ENCODE measurements at places on chromosomes 16 and 17.

GRCh38 chr17:63929860-63930766 lies 2.0 kb downstream of the CD79B start:
- DNase-seq: no peak

- DNase-seq: no peak
These were observed 72.7 kb upstream of the MYOCD start for GRCh38 chr17:12592941-12593340.

GRCh38 chr17:48609033-48609432 lies 1.8 kb downstream of the HOXB7 start:
- no peak for DNase-seq

DNA sequence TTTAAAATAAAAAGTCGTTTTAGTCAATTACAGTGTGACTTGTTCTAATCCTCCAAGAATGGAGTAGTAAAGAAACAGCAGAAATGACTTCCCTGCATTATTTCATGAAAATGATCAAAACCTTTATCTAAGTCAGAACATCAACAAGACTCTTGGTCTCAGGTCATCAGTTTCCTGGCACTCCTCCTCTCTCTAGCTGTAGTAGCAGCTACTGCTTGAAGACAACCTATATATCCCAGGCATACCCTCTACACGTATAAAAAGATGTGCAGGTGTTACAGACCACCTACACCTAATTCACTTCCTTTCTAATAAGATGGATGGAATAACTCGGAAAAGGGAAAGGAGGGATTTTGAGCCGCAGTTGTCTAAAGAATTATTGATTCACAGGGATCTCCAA lies 1.6 kb upstream of the FBF1 start:
- no peak for DNase-seq

- DNase-seq: no peak
These were observed 10.0 kb upstream of the SDR42E2 start for GRCh38 chr16:22152316-22152715.

GRCh38 chr16:65717846-65718245 lies 596.0 kb upstream of the CDH11 start:
- no peak for DNase-seq

- DNase-seq: no peak
These were observed 25.9 kb downstream of the IRX6 start for GRCh38 chr16:55349867-55350266.

GRCh38 chr16:68711421-68712139 lies 25.5 kb upstream of the CDH1 start:
- DNase-seq: no peak

GRCh38 chr17:3796822-3797170 lies 4.2 kb downstream of the ITGAE start:
- DNase-seq: no peak

DNA sequence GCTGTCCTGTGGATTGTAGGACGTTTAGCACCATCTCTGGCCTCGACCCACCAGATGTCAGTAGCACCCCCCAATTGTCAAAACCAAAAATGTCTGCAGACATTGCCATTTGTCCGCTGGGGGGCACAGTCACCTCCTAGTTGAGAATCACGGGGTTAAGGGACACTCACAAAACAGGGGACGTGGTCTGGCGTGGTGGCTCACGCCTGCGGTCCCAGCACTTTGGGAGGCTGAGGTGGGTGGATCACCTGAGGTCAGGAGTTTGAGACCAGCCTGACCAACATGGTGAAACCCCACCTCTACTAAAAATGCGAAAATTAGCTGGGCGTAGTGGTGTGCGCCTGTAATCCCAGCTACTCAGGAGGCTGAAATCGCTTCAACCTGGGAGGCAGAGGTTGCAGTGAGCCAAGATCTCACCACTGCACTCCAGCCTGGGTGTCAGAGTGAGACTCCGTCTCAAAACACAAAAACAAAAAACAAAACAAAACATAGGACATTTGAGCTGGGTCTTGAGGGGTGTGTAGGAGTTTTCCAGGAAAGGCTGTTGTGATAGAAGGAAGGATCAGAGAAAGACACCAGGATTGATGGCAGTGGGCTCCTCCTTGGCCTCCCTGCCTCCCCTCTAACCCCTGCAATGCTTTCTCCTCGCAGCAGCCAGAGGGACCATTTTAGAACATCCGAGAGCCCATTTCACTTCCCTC lies 171.8 kb upstream of the GSE1 start:
- DNase-seq: no peak

DNA sequence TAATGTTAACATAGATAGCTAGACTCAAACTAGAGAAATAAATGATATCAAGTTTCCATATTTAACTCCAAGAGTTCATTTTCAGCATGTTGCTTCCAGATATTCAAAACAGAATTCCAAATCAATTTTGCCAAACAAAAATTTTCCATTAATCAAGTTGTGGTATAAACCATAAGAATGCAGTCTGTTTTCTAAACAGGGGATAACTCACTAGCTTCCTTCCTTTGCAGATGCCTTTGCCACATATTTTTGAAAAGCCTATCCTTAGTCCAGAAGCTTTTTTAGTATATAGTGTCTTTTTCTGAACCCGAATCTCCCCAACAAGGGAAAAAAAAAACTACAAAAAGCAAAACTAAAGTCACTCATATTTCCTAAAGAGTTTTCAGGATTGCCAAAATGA lies 61.5 kb downstream of the HELZ start:
- no peak for DNase-seq

- no peak for DNase-seq
These were observed 43.4 kb downstream of the ADCY7 start for GRCh38 chr16:50309527-50310307.

- DNase-seq: no peak
These were observed 23.8 kb downstream of the LCMT1 start for GRCh38 chr16:25135254-25135878.

DNA sequence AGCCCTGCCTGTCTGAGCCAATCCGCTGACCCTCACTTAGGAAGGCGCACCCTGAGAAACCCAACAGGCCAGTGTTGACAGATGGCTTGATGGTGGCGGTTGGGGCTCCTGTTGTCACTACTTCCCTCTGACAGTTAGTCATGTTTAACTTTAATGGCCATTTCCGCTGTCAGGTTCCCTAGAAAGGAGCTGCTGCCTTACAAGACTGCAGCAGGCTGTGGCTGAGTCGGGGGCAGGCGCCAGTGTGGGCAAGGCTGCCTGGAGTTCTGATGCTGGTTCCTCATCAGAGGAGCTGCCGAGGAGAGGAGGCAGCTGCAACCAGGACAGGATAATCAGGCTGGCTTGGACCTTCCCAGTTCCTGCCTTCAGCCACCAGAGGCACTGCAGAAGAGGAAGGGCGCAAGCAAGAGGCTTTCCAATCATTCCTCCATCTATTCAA lies 223.2 kb upstream of the DYNLRB2 start:
- DNase-seq: no peak

- DNase-seq: no peak
These were observed 14.4 kb upstream of the HOXB2 start for GRCh38 chr17:48559122-48559839.

GRCh38 chr17:73201215-73202069 lies 8.6 kb downstream of the COG1 start:
- DNase-seq: no peak

DNA sequence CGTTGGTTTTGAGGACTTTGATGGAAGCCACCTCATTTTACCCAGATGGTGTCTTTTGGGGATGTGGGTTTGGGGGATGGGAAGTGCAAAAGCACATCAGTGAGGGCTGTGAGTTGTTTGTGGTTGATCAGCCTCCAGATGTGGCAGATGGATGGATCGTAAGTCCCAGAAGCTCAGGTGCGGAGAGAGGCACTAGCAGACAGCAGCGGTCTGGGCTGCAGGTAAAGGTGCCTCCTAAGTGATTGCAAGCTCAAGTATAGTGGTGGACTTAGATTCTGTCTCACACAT lies 18.0 kb downstream of the HS3ST3B1 start:
- DNase-seq: no peak

- no peak for DNase-seq
These were observed 4.6 kb upstream of the KCNJ12 start for GRCh38 chr17:21371511-21372081.

DNA sequence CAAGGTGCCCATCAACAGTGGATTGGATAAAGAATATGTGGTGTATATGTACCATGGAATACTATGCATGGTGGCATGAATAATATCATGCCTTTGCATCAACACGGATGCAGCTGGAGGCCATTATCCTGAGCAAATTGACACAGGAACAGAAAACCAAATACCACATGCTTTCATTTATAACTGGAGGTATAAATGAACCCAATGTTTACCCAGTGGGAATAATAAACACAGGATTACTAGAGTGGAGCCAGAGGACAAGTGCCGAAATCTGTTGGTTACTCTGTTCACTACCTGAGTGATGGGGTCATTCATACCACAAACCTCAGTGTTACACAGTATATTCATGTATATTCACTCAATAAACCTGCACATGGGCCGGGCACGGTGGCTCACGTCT lies 125.2 kb downstream of the CDH11 start:
- no peak for DNase-seq

DNA sequence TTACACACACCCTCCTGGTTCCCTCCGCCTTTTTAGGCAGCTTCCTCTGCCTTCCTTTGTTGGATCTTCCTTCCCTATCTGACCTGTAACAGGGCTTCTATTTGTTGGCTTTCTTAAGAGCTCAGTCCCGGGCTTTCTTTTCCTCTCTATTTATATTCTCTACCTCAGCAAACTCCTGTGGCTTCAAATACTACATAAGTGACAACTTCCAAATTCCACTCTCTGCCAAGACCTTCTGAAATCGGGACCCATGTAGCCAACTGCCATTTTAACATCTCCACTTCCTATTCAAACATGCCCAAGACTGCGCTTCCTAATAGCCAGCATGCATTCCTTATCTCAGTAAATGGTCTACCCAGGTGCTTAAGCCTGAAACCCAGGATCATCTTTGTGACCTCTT lies 128.1 kb downstream of the MRTFB start:
- DNase-seq: no peak

- DNase-seq: no peak
These were observed 3.4 kb upstream of the SEPHS2 start for GRCh38 chr16:30449116-30449435.

- DNase-seq: no peak
These were observed 21.9 kb upstream of the CDH5 start for GRCh38 chr16:66344533-66345145.

- DNase-seq: no peak
These were observed 249.0 kb upstream of the SALL1 start for GRCh38 chr16:51399908-51400670.

DNA sequence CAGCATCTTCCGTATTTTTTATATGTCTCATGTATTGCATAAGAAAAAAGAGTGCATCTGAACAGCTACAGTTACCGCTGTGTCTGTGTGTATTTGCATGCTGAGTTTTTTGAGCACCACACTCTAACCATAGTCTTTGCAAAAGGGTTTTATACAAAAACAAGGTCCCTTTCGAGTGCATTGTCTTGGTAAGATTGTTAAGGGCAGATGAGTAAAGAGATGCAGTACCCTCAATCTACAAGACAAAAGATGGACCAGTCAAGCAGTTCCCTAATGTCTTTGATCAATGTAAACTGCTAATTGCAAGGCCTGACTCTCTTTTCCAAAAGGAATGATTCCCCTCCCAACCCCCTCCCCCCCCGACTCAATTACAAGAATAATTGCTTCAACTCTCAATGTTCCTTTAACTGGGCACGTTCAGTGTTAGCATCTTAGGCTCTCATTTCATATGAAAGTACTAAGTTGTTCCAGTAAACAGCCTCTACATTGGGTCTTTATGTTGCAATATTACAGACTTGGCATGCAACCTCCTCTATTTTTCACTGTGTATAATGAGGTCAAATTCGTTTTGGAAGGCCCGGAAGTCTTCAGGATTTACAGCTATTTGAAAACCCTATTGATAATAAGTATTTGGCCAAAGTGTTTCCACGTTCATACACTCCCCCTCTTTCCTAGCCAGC lies 471.4 kb upstream of the RBFOX1 start:
- no peak for DNase-seq

DNA sequence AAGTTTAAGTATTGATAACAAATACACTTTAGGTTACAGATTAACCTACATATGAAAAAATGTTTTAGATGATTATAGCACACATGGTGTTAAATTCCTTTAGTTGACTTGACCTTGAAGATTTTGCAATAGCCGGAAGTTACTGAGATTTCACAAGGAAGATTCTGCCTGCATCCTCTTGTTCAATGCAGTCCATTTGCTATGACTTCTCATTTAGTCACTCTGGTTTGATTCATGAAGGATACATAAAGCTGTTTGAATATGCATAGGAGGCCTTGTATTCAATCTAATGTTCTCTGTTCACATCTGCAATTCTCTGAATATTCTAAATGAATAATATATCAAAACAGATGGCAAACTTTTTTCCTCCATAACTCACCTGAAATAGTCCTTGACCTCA lies 870.2 kb upstream of the GOT2 start:
- no peak for DNase-seq

DNA sequence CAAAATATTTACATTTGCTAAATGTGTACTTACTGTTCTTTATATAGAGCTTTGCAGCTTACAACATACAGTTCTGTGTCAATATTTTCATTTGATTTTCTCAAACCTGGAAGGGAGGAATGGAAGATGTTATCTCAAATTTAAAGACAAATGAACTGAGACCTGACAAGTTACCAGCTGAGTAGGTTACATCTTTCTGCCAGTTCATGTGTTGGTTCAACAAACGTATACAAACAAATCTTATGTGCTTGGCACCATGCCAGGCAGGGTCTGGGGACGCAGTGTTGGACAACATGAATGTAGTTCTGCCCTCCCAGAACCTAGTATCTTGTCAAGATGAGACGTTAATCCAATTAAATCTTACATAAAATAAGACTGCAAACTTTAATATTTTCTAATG lies 507.5 kb upstream of the HSBP1 start:
- no peak for DNase-seq

DNA sequence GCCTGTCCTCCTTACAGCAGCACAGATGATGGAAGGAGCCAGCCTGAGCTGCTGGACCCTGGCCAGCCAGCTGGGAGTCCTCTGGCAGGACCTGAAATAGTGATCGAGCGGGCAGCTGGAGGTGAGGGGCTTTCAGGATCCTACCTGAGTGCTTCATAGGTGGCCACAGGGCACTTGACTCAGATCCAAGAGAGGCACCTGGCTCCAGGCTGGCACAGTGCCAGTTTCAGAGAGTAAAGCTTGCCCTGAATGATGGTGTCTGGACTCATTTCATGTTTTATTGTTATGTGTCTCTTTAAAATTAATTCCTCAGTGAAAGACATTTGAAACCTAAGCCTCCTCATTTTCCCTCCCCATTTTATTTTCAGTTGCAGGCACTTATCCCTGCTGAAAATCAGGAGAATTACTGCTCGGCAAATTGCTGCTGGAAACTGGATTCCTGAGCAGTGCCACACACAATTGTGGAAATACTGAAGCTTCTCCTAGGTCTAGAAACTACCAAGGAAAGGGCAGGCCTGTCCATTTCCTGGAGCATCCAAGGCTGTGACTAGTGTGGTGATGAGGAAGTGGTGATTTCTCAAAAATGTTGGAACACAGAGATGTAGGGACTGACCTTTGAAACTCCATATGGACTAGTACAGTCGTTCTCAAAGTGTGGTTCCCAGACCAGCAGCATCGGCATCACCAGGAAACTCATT lies 16.1 kb upstream of the ADAMTS18 start:
- DNase-seq: no peak

DNA sequence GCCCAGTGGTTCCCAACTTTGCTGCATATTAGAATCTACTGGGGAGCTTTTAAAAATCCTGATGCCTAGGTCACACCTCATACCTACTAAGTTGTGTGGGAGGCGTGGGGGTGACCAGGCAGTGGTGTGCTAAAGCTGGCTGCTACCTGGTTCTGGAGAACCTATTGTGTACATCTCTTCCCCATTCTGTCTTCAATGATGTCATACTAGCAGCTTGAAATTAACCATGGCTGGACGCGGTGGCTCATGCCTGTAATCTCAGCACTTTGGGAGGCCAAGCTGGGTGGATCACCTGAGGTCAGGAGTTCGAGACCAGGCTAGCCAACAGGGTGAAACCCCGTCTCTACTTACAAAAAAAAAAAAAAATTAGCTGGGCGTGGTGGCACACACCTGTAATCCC lies 11.3 kb upstream of the NLK start:
- DNase-seq: no peak

Data from left renal cortex interstitium (tissue), 4 donors.